ENCODE measurements at places on chromosomes 5 and 9.

DNA sequence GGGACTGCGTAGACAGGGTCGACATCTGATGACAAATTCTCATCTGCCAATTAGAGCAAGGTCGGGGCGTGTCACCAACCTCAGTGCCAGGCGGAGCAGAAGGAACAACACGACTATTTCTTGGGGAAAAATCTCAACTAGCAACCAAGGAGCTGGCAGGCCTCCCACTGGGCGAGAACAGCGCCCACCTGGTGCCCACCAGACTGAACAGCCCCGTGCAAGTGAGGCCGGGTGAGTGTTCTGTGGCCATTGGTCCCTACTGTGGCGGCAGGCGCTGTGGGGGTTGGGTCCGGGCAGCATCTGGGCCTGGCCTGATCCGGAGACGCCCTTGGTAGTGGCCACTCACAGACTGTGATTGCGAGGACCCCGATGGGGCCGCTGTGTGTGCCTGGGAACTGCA, 11.5 kb downstream of the NOTCH1 start:
- no peak for DNase-seq

GRCh38 chr5:134825212-134825611, 20.6 kb upstream of the C5orf24 start:
- DNase-seq: no peak

DNA sequence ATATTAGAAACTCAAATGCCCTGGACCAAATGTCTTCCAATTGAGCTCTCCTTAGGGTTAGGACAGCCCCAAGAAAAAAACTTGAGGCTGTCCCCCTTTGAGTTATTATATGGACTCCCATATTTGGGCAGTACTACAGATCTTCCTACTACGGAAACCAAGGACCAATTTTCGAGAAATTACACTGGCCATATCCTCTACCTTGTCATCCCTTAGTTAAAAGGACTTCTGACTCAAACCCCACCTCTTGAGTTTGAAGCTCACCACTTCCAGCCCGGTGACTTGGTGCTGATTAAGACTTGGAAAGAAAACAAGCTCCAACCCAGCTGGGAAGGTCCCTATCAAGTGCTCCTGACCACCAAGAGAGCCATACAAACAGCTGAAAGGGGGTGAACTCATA, 497.0 kb upstream of the GRAMD2B start:
- DNase-seq: no peak

DNA sequence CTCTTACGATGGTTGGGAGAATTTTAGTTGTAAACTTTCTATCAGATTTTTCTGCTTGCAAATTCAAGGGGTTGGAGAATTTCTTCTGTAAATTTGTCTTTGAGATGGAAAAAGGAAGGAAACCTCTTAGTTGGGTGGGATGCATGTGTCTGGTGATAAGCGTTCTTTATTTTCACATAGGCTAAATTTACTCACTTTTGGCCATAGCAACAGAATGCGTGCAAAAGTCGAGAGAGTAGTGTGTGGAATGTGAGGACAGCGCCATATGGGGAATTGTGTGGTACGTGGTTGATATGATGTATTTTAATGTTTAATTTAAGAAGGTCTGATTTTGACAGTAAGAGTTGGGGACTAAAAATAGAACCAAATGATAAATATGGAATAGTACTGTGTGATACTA, 282.2 kb downstream of the TAF11L14 start:
- DNase-seq: no peak

DNA sequence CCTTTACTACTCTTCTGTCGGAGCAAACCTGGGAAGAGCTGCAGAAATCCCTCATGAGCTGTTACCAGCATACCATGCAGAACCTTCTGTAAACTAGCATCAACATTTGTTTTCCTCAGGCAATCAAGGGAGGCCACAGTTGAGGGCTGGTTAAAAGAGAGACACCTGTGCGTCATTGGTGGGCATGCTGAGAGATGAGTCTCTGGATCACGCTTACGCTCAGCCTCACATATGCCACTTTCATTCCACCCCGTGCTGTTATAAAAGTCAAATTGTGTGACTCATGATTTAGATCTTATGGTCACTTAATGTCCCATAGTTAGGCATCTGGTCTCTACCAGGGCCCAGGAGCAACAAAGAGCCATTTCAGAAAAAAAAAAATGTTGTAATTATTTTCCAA, 18.1 kb upstream of the ICE1 start:
- DNase-seq: no peak

DNA sequence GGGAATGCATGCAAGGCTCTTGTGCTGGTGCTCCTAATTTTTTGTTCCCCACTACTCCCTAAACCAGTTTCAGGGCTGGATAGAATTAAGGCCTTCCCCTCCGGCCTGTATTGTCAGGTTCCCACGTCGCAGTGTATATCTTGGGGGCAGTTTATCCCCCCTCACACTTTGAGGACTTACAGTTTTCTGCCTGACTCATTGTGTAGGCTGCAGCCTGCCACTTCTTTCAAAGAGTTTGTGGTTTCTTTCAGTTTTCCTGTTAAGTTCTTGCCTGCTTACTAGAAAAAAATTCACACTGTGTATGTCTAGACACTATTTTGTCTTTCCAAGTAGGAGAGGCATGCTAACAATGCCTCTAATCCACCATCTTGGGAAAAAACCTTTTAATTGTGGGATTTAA, 28.4 kb upstream of the BTNL3 start:
- no peak for DNase-seq

- DNase-seq: no peak
Measured at GRCh38 chr9:450057-450456, 235.4 kb downstream of the DOCK8 start.

DNA sequence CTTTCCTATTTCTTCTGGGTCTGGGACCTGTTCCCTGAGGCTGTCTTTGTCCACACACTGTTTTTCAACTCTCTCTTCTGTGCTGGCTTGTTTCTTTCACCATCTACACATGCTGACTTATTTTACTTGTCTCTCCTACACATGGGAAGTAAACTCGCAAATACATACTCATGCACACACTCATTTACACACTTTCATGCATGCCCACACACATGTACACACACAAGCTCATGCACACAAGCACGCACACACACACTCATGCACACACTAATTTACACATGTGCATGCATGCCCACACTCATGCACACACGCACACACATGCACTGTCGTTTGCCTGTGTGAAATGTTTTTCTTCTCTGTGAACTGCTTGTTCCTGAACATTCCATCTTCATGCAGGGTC, 169.0 kb downstream of the IRX2 start:
- no peak for DNase-seq

DNA sequence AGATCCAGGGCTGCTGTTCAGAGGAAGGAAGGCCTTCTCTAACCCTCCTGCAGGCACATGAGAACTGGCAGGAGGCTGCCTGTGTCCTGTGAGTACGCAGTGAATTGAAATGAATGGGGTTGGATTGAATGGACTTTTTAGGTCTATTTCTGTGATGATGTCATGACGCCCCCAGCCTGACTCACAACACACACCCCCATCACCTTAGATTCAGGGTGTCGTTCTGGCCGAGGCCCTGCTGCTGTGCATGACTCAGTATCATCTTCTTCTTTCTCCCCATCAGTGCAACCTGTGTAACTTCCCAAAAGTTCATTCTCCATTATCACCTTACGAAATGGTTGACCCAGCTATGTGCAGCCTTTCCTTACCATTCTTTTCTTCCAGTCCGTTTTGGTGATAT, 5.4 kb downstream of the PCAT7 start:
- no peak for DNase-seq

DNA sequence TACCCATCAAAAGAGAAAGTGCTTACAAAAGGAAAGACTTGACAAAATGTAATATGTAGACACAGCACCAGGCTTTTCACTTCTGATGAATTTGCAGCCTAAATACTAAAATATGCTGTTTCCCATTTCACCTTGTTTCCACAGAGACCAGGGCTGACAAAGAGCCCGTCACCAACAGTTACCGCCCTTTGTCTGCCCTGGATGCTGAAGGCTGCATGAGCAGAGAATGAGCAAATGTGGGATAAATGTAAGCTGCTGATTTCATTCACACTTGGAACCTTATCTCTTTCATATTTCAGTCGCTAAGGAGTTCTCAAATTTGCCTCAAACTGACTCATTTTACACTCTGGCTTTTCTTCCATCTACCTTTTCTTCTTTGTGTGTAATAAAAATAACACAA, 213.9 kb downstream of the TMEM167A start:
- DNase-seq: no peak

DNA sequence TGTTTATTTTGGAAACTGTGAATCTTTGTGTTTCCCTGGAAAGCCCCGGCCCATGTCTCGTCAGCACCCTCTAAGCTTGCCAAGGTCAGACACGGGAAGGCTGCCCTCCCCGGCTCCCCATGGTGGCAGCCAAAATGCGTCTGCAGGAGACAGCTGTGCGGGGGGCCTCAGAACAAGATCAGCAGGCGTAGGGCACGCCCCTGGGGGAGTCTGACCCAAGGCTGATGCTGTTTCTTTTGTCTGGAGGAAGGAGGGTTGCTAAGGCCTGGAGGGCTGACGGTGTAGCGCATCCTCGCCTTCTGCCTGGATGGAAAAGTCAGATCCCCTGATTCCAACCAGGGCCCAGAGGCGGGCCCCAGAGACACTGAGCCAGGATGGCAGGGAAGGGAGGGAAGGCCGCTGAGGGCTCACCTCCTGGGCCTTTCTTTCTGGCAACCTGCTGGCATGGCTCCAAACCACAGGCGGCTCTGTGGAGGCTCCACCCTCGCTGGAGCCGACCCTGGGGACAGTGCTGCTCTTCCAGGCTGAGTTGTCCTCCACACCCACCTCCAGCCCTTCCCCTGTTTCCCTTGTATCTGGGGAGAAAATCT, 57.2 kb downstream of the OLFM1 start:
- no peak for DNase-seq

- DNase-seq: no peak
Measured at GRCh38 chr9:77063645-77064285, 44.3 kb downstream of the FOXB2 start.

DNA sequence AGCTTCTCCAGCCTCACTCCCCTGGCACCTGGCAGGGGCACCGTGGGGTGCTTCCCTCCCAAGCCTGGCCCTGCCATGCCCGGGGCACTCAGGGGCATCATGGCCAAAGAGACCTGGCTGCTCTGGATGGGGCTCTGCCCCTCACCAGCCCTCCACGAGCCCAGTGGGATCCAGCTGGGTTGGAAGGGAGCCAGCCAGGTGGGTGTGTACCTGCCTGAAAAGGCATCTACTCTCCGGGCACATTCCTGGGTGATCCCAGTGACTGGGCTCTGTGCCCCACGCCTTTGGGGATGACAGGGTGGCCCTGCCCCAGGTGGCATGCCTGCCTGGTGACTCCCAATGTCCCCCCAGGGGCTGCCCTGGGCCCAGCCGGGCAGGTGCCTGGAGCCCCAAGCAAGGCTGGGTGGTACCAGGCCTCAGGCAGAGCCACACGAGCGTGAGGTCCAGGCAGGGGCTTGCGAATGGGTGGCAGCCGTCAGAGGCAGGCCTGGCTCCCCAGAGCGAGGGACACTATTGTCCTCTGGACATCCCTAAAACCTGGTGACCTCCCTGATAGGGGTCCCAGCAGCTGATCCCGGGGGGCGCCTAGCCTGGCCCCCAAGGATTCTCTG, 777 bp downstream of the GPSM1 start:
- DNase-seq: no peak

Measured in occipital lobe (tissue), 3 donors.